ENCODE measurements at places on chromosomes 7 and 10.

GRCh38 chr7:25028370-25029021 is 48.5 kb upstream of the OSBPL3 start:
- DNase-seq = no peak

GRCh38 chr7:92228100-92228499 is 17.6 kb downstream of the KRIT1 start:
- DNase-seq = no peak

DNA sequence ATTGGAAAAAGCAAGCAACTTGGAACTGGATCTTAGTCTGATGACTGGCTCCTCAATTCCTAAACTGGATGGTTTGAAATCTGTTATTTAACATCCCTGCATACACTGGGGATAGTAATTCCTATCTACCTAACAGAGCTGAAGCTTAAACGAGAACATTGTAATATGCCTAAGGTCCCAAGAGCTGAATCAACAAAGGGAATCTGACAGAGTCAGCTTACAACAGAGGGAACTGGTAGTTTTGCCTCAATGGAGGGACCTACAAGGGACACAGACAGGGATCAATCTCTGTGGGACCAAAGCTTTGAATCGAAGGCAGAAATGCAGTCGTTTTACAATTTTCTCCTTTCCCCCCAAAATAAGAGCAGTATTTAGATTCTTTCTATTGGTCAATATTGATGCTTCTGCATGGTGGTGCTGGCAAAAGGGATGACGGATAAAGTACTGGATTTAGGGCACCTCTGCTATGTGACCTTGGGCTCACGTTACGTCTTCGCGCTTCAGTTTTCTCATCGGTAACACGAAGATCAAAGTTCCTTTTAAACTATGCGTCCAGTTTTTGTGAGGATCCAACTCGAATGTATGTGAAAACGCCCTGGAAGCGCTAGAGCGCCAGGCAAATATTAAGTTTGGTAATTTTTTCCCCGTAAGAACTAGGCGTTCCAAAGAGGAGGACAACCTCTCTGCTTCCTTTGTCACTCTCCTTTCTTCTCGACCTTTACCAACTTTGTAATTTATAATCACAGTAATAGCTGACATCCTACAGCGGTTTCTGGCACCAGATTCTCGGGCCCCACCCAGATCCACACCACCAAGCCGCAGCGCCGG is 1.1 kb downstream of the ACTR1A start:
- DNase-seq = no peak

DNA sequence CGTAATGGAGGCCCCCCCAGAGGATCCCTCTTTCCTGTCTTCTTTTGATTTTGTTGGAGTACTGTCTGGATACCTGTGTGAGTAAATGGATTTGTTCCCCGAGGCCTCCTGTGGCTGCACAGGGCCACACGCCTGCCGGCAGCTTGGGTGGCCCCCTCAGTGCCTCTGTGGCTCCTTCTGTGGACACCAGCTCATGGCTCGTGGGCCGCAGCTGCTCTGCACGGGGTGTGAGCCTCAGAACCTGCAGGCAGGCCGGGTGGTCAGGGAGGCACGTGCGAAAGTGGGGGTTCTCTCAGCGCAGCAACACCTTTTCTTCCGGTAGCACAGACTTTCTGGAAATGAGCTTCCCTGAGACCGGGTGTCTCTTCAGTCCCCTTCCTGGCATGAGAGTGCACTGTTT is 70.3 kb downstream of the WDR37 start:
- no peak for DNase-seq

DNA sequence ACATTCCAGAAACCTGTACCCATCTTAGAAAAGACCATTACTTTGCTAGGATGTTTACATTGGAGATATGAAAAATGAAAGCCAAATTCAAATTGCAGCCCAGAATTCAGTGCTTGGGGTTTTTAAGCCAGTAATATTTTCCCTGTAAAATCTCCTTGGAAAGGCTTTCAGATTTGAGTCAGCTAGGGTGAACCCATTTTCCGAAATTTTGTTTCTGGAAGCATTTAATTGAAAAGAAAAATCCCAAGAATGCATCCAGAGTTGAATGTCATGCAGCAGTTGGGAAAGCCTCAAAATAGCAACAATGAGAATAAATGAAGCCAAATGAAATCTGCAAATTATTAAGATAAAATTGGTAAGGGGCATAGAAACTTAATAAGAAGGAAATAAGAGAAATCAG is 106.4 kb downstream of the BMPER start:
- DNase-seq = no peak

DNA sequence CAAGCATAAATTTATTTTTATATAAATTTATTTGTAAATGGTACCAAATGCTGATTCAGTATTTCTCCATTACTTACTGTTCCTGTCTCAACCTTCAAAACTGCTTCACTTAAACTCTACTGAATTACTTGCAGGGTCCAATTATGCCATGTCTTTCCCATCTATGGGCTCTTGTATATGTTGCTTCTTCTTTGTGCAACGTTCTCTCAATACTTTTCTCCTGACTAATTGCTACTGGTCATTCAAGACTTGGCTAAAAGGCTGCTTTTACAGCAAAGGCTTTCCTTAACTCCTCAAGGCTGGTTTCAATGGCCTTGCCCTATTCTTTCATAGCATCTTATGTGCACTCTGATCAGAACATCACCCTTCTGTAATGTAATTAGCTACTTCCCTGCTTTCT is 67.9 kb downstream of the RNLS start:
- no peak for DNase-seq
